CD4-positive, alpha-beta T cell treated with Interleukin-12 subunit alpha and Interleukin-12 subunit beta, for 1 hour (primary cell): ENCODE measurements at places on chromosomes 2 and 18.

DNA sequence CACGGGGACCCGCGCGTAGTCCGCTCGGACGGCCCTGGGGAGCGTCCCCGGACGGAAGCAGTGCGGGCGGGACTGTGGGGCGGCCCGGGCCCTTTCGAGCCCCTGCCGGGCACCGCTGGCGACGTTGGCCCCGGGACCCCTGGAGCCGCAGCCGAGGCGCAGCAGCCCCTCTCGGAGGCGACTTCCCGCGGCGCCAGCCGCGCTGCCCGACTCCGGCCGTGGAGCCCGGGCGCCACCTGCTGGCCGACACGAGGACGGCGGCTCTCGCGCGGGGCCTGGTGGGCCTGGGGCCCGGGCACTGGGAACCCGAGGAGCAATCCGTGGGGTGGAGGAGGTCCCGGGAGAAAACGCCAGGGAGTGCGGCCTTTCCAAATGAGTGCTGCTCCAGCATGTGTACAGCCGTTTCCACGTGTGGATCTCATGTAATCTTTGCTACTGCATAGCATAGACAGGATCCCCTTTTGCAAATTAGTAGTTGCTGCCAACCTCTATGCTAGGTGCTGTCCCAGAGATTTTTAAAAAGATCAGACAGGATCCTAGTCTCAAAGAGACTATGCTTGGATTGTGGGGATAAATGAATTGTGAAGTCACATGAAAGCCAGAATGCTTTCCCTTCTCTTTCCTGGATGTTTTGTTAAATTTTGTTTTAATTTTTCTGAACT is 4.0 kb downstream of the ID2 start:
- DNase-seq: peak; percentile 82

- DNase-seq: no peak
These were observed 766.8 kb upstream of the FAM98A start for GRCh38 chr2:34365932-34366331.

DNA sequence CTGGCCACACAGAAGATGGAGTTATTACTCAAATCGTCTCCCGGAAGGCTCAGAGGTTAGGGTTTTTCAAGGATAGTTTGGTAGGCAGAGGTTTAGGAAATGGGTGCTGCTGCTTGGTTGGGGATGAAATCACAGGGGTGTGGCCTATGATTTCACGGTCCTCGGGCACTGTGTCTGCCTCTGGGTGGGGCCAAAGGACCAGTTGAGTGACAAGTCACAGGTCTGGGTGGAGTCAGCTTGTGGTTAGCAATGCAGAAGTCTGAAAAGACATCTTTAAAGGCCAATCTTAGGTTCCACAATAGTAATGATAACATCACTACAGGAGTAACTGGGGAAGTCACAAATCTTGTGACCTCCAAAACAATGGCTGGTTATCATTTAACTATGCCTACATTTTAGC is 387.8 kb downstream of the ZNF521 start:
- DNase-seq: no peak

GRCh38 chr2:235689427-235689853 is 195.6 kb downstream of the AGAP1 start:
- no peak for DNase-seq
